ENCODE measurements at places on chromosomes 13 and 19. TPM values are rescaled to one million over a fixed set of nuclear protein-coding genes. Genes with fewer than 3 reads are reported as not detected.

IGFL3 gene
- not detected for total RNA-seq

DNA sequence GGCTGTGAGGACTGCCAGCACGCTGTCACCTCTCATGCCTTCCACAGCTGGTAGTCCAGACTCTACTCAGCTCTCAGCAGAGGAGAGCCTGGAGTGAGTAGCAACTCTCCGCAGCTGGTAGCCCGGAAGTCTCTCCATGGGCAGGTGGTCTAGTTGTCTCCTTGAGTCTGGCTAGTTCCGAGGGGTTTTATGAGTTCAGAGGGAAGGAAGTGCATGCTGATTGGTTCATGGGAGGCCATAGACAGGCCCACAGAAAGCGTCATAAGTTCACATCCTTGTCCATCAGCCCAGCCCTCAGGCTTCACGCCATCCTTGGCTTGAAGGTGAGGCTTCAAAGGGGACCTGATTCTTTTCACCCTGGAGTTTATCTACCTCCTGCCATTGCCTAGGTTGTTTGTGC, 2662.4 kb upstream of the PCDH20 start:
- no peak overlapping the region for H3K4me3 ChIP-seq
- no peaks in the 10 kb centered on the region for H3K4me1 ChIP-seq

DNA sequence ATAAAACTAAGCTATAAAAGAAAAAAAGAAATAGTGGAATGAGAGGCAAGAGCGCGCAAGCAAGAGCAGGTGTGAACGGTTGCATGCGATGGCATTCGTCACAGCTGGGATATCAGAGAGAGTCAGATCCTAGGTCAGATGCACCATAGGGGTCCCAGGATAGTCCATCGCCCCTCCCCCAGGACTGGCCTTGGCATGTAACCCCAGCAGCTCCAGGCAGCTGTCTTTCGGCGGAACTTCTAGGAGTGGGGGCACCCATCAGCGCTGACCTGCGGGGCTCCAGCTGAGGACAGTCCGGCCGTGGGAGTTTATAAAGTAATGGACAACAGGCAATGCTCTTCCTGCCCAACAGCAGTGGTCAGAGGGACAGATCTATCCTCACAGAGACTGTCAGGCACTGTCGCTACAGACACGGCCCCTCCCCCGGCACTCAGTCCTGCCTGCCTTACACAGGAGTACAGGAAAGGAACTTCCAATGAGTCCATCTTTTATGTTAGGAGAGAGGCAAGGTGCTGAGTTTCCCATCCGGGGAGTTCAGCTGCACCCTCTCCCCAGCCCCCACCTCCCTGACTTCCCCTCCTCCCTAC, 1.4 kb downstream of the SIAH3 start:
- H3K36me3 ChIP-seq: peaks cover 1% of the 10 kb centered on the region
- no peak overlapping the region for H3K27ac ChIP-seq
- peaks cover 45% of the 10 kb centered on the region for H3K27me3 ChIP-seq
- peak overlapping the region; percentile 71 for H3K4me3 ChIP-seq

- DNase-seq: peak; percentile 43
- peaks cover 14% of the 10 kb centered on the region for H3K4me1 ChIP-seq
- H3K36me3 ChIP-seq: no peaks in the 10 kb centered on the region
Measured at GRCh38 chr13:30690282-30691188, 44.8 kb upstream of the ALOX5AP start.

GRCh38 chr19:33763633-33764371, 32.9 kb upstream of the KCTD15 start:
- H3K36me3 ChIP-seq: no peaks in the 10 kb centered on the region
- H3K4me3 ChIP-seq: no peak overlapping the region
- no peaks in the 10 kb centered on the region for H3K27me3 ChIP-seq
- no peak overlapping the region for H3K27ac ChIP-seq
